Astrocyte of the spinal cord (primary cell): ENCODE measurements at places on chromosomes 4 and X.

GRCh38 chrX:39905538-39905891 is 192.2 kb downstream of the BCOR start:
- no peak for DNase-seq

DNA sequence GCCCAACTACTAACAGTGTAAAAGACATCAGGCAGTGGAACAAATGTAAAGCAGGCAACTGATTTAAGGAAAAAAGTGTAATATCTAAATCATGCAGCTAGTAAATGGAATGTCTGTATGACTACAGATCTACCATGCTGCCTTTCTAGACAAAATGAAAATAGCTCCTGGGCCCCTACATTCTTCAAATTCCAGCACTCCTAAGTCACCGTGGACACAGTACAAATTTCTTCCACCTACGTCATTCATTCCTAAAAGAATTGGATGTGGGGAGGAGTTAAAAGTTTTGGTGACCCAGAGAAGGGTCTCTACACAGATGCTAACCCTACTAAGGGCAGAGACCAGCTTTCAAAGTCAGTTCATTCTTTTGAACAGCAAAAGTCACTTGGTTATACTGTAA is 137.2 kb upstream of the ARHGEF9 start:
- peak; percentile 24 for DNase-seq

DNA sequence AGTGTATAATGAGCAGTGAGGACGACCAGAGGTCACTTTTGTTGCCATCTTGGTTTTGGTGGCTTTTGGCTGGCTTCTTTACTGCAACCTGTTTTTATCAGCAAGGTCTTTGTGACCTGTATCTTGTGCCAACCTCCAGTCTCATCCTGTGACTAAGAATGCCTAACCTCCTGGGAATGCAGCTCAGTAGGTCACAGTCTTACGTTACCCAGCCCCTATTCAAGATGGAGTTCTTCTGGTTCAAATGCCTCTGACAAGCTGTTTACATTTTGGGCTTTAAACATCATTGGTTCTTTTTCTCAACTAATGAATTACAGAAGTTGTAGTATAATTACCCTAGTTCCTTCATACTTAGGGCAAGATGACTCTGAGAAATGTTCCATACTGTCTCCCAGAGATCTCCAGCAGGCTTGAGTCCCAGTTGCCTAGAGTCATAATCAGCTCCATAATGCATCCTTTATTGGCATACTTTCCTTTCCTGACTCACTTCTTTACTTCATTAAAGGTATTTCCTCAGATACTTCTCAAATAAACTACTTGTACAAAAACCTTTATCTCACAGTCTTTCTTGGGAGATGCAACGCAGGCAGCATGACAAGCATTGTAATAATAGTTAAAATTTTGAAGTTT is 136.5 kb downstream of the KDM6A start:
- peak; percentile 21 for DNase-seq

DNA sequence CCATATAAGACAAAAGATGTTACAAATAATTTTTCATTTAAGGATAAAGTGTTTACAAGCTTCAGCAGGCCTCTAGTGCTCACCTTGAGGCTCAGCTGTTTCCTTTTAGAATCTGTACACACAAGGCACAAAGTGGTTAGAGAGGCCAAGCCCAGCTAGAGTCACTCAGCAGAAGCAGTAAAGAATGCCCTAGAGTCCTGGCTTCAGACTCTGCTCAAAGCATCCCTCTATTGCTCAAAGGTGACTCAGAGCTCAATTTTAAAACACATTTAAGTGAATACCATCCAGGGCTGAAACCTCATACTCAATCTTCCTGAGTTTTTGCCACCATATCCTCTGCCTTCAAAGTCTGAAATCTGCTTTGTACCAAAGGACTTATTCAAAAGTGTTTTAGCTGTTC is 22.6 kb upstream of the PHF8 start:
- peak; percentile 33 for DNase-seq

GRCh38 chrX:71147496-71148277 is 3.0 kb downstream of the NLGN3 start:
- no peak for DNase-seq

DNA sequence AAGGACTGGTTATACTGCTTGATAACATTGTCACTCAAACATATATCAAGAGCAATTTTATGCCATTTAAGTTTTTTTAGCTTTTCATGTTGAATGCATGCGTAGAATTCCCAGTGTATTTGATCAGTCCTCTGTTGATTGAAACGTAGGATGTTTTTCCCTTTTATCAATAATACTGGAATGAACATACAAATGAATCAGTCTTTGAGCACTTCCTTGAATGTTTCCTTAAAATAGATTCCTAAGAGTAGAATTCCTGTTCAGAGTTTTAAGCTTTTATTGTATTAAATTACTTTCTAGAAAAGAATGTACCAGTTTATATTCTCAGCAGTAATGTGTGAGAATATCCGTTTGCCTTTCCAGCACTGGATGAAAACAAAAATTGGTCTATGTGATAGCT is 37.8 kb downstream of the ADD1 start:
- no peak for DNase-seq

GRCh38 chr4:75844151-75844662 is 58.0 kb downstream of the PPEF2 start:
- peak; percentile 92 for DNase-seq

GRCh38 chrX:21933077-21933476 is 7.4 kb upstream of the SMS start:
- DNase-seq, result no peak

GRCh38 chr4:6668391-6668790 is 25.3 kb upstream of the S100P start:
- no peak for DNase-seq

DNA sequence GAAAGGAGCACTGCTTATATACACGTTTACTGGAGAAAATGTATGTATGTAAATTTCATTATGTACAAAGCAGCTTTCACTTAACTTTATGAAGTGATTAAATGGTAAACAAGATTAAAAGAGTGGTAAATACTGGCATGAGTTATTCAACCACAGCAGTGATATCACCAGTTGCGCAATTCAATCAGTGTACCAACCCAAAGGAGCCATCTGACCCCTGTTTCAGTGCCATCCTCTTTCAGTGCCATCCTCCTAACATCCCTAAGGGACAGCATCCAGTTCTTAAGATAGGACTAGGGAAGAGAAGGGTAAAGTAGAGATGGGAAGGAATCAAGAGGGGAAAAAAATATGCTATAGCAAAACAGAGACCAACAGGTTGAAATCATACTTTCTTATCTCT is 16.2 kb downstream of the HPF1 start:
- no peak for DNase-seq

DNA sequence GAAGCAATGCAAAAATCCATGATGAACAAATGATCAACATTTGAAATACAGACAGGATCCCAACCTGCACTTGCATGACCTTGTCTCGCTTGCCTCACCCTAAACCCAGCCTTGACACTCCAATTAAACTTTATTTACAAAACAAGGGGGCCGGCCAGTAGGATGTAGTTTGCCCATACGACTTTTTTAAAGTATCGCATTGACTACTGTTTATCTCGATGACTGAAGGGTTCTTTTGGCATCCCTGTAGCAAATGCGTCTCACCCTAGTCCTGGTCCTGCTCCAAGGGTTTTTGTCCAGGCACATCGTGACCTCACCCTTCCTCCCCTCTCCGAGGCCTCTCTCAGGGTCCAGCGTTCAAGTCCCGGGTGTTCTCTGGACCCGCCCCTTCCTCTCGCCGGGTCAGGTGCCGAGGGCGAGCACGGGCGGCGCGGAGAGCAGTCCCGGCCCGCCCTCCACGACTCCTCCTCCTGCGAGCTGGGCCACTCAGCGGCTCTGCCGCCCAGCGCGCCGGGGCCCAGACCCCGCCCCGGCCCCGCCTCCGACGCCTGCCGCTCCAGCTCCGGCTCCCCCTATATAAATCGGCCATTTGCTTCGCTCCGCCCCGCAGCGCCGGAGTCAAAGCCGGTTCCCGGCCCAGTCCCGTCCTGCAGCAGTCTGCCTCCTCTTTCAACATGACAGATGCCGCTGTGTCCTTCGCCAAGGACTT is at the start of gene SLC25A5:
SLC25A5 (plus strand) TSS at position 603 of the 709 bp plus-strand sequence; CDS start at position 675, 72 bp downstream.
- peak; percentile 85 for DNase-seq

DNA sequence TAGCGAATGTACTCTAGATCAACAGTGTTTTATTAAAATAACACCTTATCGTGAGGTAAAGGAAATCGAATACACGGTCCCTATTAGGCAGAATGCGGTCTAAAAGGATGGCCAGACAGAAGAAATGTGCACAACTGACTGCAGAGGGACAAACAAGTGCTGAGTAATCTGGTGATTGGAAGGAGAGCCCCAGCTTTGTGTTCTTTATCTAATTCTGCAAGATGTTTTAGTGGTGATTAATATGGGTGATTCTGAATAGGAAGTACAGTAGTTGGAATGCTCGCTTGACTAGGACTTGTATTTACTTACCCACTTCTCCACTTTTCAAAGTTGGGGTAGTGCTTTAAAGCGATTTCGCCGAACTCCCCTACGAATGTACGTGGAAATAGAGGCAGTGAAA is 1.2 kb downstream of the WDR44 start:
- peak; percentile 56 for DNase-seq
